Fibroblast of skin of right quadriceps (primary cell): ENCODE measurements at places on chromosomes 4 and X.
A peak's percentile ranks its signal among the peaks of the same experiment; 100 is the strongest.

DNA sequence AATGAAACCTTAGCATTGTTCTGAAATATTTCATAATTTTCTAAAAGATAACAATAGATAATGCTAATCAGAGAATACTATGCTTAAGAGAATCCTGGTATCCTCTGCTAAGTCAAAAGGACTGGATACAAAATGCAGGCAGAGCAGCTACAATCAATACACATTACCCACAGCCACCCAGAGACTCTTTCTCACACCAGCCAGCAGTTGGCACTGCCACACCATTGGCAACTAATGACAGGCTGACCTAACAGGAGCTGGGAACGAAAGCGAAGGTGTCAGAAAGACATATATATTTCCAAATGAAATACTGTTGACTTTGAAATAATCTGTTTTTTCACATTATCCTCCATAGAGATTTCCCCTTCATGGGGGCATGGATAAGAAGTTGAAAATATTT, 122.6 kb upstream of the PLAC1 start:
- no peak for DNase-seq

DNA sequence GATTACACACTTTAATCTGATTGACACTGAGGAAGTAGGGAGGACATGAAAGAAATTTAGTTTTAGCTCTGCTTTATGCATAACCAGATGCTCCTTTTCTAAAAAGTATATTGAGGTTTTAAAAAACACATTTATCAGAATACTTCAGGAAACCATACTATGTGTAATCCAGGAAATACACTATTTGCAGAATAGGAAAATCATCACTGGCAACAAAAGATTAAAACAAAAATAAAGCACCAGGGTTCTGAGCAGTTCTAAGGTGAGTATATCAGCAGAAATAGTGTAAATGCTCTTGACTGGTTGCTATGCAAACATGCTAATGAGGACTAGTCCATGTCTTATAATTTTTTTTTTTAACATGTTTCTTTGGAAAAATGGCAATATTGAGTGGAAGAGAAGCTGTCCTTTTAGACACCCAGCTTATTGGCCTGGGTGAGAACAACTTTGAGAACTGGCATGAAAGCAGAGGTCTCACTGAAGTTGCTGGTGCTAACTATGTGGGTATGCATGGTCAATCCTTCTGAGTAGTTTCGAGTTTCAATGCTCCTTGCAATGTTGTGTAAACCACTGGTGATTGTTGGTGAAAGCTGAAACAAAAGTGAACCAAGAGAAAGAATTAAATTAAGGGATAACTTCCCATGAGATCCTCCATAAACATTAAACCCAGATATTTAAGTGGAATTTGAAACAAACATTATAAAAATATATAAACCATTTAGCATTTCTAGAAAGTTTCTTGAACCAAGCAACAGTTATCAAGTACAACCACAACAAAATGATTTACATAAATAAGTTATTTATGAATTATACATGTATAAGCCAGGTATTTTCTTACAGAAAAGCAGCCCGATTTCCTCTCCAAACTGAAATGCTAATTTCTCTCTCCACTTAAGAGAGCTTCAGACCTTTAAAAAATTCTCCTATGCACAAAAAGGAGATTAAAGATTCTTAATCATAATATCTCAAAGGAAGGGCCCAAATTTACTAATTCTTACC, 20.4 kb upstream of the SCD5 start:
- DNase-seq = no peak

- peak; percentile 33 for DNase-seq
These were observed 46.9 kb upstream of the SLC25A4 start for GRCh38 chr4:185096032-185096653.

DNA sequence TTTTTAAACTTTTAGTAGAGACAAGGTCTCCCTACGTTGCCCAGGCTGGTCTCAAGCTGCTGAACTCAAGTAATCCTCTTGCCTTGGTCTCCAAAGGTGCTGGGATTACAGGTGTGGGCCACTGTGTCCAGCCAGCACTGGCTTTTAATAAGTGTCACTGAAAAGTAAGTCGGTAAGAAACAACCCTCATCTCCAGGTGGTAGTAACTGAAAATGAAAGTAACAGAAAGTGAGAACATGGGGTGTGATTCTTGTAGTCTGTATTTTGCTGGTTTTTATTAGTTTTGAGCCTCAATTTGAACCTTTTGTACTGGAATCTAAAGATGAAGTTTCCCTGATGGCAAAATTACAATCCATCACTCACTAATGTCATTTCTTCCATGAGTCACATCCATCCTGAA, 238.1 kb upstream of the AGA start:
- DNase-seq = no peak

DNA sequence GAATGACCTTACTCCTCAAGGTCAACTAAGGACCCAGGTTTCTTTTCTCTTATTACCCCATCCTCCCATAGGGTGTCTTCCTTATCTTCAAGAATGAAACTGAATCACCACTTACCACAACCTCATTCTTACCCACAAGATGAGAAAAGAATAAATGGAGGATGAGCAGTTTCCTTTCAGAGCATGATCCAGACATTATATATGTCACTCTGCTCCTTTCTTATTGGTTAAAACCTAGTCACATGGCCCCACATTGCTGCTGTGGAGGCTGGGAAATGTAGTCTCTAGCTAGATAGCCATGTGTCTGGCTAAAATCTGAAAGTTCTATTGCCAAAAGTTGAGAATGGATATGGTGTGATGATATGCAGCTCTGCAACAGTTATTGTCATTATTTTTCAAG, 62.4 kb upstream of the RAI2 start:
- DNase-seq = peak; percentile 0

DNA sequence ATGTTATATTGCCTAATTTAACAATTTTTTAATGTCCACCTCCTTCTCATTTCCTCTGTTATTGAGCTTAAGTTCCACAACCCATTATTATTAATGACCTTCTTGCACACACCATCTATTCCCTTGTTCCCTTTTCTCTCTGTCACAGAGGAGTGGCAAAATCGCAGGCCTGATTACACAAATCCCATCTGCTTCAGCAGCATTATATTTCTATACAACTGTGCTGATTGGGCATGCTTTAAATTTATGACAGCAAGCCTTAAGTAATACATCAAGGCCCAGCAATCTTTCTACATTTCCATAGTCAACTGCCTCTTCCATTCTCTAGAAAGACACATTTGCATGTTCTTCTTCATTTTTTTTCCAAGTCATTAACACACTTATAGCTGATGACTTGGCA, 423.8 kb downstream of the PRDM5 start:
- no peak for DNase-seq

- peak; percentile 71 for DNase-seq
These were observed 1.0 kb downstream of the AGA start for GRCh38 chr4:177441061-177441802.

GRCh38 chr4:57490520-57491255, 380.5 kb upstream of the IGFBP7 start:
- DNase-seq = no peak

GRCh38 chr4:77358315-77358928, 201.4 kb downstream of the CCNG2 start:
- peak; percentile 26 for DNase-seq

- DNase-seq = no peak
These were observed 231.9 kb downstream of the CHIC2 start for GRCh38 chr4:53832549-53832948.

GRCh38 chr4:141229408-141230101, 8.9 kb downstream of the ZNF330 start:
- no peak for DNase-seq

DNA sequence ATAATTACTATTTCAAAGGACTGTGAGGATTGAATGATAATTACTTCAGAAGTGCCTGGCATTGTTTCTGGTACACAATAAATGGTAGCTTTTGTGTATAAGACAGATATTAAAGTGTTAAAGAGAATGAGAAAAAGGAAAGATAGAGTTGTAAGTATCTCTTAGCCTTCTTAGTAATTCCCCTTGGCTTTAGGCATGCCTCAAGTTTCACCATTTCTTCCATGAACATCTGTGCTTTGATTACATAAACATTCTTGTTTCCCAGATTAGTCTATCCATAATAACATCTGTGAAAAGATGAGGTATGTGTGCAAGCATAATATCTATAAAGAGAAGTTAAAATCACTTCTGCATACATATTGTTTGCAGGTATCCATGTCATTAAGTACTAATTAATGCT, 230.9 kb upstream of the TEX13A start:
- DNase-seq = no peak

- peak; percentile 17 for DNase-seq
These were observed 291 bp upstream of the NBDY start for GRCh38 chrX:56728752-56729151.

DNA sequence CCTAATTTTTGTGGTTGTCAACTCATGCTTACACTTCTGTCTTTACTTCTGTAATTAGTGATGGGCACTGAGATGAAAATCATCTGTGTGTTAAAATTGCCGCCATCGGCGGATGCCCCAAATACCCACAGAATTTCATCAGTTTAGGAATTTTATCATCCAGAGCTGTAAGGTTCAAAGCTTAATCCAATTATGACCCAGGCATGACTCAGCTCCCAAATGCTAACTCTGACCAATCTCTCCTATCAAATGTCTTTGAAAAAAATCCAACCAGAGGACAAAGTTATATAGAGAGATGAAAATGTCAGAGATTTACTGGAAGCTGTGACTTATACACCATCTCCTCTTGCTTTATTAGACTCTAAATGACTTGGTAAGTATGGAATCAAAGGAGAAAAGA, 1048.7 kb upstream of the PRKX start:
- peak; percentile 2 for DNase-seq

- peak; percentile 42 for DNase-seq
These were observed 91.9 kb upstream of the MAPK10 start for GRCh38 chr4:86451560-86452330.

GRCh38 chr4:138665851-138666250, 349.7 kb upstream of the NOCT start:
- DNase-seq = no peak

DNA sequence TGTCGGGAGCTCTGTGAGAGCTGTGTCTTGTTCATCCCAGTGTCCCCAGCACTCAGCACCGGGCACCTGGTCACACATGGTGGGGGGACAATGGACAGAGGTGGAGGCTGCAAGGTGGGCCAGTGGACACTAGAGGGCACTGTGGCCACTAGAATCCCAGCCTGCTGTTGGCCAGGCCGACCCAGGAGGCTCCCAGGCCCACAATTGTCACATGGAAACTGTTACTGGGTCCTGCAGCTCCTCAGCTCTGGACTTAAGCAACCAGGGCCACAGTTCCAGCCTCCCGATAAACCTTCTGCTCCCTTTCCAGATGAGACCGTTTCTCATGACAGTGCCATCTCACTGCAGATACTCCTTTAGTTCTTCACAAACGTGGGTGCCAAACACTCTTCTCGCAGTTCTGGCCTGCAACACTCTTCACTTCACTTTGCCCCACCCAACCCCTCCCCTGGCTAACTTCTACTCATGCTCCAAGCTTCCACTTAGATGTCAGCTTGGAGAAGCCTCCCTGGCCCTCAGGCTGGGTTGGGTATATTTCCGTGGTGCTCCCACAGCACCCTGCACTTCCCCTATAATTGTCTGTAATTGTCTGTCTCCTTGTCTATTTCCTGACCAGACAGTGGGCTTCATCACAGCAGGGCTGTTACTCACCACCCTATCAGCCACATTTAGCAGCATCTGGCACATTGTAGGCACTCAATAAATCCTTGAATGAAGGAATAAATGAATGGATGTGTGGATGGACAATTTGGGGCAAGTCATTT, 3.5 kb upstream of the IQSEC2 start:
- peak; percentile 26 for DNase-seq

GRCh38 chr4:140426610-140427105, 790 bp downstream of the CLGN start:
- no peak for DNase-seq

DNA sequence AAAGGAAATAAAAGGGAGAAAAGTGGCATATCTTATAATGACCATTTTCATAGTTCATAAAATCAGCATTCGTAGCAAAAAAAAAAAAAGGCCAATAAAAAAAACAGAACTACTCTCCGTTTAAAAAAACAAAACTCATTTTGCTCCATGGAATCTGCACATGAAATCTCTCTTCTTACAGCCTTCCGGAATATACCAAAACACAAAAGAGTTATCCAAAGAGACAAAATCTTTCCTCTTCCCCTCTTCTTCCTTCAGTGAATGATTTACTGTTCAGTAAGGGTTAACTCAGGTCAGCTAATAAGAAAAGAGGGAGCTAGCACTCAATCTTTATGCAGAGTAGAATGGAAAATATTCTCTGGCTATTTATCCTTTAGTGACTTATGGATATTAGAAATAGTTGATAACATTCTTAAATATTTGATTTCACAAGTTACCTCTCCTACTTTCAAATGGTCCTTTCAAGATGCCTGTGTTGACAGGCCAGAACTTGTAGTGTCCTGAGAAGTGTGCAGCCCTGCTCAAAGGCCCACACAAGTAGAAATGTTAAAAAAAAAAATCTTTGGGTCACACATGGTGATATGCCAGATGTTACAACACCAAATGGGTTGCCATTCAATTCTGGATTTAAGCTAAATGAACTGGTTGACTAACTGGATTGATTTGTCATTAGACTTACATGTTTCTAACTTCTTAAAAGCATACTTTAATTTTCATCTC, 42.1 kb downstream of the PDGFC start:
- DNase-seq = no peak

DNA sequence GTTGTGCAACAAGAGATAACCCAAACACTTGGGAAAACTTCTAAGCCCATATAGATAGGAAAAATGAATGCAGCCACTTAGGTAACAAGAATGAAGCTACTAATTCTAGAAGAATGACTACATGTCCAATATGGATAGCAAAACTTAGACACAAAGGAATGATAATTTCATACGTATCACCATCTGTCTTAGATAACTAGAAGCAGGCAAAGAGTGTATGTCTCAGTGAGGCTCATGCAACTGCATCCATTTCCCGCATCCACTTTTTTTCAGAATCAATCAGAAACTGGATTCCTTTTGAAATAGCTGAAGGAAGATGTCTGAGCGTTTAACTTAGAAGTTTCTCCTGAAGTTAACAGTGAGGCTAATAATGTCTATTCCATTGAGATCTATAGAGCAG, 408.7 kb upstream of the PITX2 start:
- peak; percentile 48 for DNase-seq

DNA sequence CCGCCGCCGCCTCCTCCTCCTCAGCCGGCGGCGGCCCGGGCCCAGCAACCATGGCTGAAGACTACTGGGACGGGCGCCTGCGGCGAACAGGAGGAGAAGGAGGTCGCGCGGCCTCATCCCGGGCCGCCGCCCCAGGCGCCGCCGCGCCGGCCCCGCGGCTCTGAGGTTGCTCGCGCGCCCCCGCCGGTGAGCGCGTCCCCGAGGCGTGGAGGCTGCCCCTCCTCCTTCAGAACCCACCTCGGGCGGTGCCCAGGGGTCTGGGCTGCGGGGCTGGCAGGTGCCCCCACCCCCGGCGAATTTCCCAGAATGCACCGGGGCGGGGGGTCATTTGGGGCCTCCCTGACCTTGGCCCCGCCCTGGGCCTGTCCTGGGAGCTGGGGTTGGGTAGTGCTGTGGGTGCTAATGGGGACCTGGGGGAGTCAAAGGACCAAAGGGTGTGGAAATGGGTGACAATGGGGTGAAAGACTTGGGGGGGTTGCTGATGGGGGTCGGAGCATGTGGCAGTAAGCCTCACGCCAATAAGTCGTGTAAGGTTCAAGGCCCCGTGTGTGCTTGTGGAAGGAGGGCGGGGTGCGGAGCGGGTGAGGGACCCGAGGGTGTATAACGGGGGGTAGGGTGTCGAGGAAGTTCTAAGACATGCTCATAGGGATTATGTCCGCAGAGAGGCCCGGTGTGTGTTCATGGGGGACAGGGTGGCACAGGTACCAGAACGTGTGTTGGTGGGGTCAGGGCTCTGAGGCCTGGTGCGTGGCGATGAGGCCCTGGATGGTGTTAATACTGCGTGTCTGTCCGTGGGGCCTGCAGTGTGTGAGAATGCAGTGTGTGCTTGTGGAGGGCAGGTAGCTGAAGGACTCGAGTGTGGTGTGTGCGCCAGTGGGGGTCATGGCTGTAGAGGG, 687 bp downstream of the CDK16 start:
- DNase-seq = no peak

GRCh38 chr4:153804722-153805121, 15.8 kb upstream of the SFRP2 start:
- DNase-seq = peak; percentile 15
